Activated CD4-positive, alpha-beta T cell treated with anti-CD3 and anti-CD28 coated beads, Interleukin-2, amount 50 U/mL, for 24 hours (primary cell): ENCODE measurements at places on chromosomes 2 and 18.

GRCh38 chr2:236793023-236794011 is 223.7 kb downstream of the ACKR3 start:
- no peak for DNase-seq

- no peak for DNase-seq
These were observed 41.1 kb upstream of the RALBP1 start for GRCh38 chr18:9434122-9434701.

GRCh38 chr2:40043641-40044040 is 264.6 kb upstream of the THUMPD2 start:
- DNase-seq = no peak

DNA sequence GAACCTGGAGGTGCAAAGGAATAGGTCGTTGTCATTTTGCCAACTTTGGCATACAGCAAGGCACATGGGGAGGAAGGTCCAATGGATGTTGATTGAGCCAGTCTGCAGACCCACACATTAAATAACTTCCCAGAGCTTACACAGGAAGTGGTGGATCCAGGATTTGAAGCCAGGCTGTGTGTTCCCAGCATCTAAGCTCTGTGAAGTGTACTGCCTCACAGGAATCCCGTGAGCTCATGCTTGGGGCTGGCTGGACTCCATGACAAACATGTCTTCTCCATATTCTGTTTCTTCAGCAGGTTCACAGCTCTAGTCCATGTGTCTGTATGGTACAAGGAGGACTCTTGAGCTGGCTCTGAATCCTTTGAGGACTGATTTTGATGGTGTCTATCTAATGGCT is 63.9 kb downstream of the KLHL29 start:
- DNase-seq = no peak

DNA sequence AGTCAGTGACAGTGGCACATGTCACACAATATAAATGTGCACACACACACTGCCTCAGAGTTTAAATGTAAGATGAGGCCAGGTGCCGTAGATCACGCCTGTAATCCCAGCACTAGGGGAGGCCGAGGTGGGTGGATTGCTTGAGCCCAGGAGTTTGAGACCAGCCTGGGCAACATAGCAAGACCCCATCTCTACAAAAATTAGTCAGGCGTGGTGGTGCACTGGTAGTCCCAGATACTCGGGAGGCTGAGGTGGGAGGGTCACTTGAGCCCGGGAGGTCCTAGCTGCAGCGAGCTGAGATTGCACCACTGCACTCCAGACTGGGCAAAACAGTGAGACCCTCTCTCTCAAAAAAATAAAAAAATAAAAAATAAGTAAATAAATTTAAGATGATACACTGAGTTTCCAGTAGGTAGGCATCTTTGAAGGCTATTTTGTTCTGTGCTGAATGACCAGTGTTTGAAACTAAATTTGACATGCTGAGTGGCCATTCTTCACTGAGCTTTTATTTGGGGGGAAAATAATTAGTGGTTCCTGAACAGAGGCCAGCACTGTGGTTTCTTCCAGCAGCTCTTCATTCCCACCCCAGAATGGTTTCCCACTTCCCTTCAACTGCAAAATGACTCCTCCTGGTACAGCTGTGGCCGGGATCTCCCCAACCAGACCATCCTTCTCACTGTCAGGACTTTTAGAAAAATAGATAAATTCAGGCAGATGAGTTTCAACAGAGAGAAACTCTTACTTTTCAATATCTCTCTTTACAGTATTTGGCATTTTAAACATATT is 44.9 kb downstream of the PSMG2 start:
- DNase-seq = no peak

DNA sequence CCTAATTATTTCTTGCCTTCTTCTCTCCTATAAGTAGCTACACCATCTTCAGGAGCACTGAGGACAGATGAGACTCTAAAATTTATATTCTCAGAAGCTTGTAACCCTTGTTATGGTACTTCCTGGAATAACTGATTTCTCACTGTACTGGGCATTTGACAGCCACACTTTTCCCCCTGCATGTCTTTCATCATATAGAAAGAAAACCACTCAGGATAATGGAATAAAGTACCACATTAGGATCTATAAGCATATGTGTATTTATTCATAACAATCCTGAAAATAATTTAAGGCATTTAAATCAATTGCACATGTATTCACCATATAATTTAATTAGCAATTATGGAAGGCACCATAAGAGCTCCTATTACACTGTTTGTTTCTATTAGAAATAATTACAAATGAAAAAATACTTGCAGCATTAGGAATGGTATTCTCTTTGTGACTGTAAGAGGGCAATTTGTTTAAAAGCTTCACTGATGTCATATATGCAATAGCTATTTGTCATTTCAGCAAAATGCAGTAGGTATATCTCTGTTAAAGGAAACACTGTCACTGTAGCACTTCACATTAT is 216.9 kb upstream of the FSHR start:
- DNase-seq = no peak
